ENCODE measurements at places on chromosomes 2 and 18.

DNA sequence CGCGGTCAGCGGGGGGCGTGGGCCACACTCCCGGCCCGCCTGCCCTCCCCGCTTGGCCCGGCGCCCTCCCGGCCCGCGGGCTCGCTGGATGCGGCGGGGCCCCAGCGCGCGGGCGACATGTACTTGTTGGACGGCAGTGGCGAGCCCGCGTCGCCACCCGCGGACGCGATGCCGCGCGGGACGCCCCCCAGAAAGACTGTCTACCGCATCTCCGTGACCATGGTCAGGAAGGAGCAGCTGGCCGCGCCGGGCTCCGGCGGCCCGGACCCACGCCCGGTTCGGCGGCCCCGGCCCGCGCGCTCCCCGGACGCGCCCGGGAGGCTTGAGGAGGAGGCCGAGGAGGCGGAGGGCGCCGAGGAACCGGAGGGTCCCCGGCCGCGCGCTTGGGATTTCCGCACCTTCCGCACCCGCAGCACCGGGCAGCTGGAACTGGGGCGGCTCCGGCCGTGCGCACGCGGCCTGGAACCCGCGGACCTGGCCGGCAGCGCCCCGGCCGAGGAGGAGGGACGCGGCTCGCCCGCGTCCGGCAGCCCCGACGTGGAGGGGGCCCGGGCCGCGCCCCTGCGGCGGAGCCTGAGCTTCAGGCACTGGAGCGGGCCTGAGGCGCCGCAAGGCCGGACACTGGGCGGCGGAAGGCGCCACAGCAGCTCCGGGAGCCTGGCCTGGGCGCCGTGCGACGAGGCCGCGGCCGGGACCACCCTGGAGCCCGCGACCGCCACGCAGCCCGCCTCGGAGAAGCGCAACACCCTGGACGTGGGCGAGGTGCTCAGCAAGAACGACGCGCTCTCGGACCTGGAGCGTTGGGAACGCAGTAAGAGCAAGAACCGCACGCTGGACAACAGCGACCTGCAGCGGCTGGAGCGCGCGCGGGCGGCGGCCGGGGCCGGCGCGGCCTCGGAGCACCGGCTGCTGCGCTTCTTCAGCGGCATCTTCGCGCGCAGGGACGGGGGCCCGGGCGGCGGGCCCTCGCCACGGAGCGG, 176.4 kb downstream of the AGAP1 start:
- DNase-seq, result peak; percentile 77

- DNase-seq, result no peak
Observed at GRCh38 chr18:23853448-23854195, 160.9 kb upstream of the TTC39C start.

DNA sequence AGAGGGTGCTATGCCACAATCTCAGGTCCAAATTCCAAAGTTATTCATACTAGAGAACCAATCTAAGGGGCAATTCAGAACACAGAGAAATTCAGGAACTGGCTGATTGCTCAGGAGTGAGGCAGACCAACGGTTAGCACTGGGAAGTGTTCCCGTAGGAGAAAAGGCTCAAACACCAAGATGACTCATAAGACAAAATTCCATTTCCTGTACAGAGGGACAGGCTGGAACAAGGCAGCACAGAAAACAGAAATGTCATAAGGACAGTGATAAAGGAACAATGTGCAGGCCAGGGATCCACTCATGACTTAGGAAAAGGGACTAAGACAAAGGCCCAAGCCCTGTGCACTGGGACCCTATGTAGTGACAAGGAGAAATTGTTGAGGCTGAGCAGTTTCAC, 54.2 kb downstream of the PDE1A start:
- DNase-seq, result peak; percentile 91

DNA sequence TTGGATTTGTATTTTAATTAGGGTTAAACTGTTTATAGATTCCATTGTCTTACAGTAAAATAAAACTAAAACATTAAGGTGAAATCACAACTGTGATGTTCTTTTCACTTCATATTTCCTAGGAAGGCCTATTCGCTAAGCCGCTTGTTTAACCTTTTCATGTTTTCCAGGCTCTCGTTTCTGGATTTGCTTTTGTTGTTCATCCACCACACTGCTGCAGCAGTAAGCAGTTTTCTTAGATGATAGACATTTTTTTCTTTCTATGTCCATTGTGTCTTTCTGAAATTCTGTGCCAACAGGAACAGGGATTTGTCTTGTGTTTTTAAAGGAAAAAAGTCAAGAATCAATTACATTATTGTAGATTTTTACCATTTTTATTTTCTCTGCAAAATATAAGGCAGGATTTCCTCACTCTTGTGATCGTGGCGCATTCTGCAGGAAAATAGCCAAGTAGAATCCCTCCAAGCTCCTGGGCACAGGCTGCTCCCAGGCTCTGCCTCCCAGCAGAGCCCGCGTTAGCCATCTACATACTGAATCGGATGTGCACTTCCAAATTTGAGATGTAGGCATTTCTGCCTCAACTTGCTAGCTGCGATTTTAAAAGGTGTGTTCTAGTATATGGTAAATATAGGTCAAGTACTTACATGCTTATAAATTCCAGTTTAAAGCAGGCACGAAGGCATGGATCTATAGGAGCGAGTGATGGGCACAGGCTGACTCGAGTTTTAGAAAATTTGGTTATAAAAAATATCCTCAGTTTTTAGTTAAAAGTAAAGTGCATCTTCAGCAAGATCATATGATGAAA, 10.2 kb downstream of the TSHZ1 start:
- DNase-seq, result no peak

GRCh38 chr2:213152065-213152794, 818 bp upstream of the IKZF2 start:
- peak; percentile 69 for DNase-seq

GRCh38 chr2:205245652-205246051, 436.6 kb upstream of the NRP2 start:
- DNase-seq, result peak; percentile 80

GRCh38 chr2:652881-653480, 24.2 kb downstream of the TMEM18 start:
- DNase-seq, result no peak

DNA sequence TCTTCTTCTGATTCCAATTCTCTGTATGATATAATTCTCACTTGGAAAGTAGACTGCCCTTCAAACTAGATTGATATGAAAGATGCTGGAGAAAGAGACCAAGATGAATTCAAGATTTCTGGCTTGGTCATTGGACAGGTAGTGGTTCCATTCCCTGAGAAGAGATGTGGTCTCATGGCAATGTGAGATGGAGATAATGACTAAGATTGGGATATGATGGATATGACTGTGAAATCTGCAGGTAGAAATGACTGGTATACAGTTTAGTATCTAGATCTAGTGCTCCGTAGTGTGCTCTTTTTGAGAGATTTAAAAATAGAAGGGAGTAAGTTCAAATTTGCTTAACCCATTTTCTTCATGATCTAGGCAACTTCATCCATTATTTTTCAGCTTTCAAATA, 425.4 kb upstream of the TRIB2 start:
- no peak for DNase-seq

DNA sequence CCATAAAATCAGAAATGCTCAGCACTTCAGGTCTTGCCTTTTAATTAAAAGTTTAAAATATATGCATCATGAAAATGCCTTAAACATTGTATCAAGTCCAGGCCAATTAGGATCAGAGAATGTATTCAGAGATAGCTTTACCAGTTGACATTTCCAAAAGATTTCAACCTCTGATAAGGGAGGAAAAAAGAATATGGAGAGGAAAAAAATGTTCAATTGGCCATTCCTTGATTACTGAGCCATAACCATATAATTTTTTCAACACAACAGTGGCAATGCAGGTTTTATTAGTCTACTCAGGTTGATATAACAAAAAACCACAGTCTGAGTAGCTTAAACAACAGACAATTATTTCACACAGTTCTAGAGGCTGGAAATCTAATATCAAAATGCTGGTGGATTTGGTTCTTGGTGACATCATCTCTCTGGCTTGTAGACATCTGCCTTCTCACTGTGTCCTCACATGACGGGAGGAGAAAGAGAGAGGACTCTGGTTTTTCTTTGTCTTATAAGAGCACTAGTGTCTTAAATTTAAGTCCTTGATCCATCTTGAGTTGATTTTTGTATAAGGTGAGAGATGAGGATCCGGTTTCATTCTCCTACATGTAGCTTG, 111.9 kb downstream of the IRS1 start:
- DNase-seq, result peak; percentile 7
